Amygdala (tissue), 56 donors: ENCODE measurements at places on chromosomes 16 and 17.
A peak's percentile ranks its signal among the peaks of the same experiment; 100 is the strongest.

DNA sequence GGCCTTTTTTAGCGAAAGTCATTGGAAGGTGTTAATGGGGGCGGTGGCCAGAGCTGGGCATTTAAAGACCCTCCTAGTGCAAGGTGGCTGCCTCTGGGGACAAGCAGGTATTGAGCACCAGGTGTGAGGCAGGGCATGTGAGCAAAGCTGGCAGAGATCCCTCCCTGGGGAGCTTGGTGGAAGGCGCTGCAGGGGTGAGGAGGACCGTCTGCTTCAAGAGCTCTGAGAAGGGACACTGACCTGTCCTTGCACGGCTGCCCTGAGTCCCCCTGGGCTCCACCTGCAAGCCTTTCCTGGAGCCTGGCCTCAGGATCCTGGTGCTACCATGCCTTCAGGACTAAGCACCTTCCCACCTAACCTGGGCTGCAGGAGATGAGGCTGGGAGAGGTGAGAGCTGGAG, 127.0 kb upstream of the CIBAR2 start:
- no peak for DNase-seq

GRCh38 chr17:2369551-2370210, 31.2 kb downstream of the MNT start:
- DNase-seq = no peak

GRCh38 chr16:89290887-89291286, 73.4 kb downstream of the ZNF778 start:
- DNase-seq = no peak

DNA sequence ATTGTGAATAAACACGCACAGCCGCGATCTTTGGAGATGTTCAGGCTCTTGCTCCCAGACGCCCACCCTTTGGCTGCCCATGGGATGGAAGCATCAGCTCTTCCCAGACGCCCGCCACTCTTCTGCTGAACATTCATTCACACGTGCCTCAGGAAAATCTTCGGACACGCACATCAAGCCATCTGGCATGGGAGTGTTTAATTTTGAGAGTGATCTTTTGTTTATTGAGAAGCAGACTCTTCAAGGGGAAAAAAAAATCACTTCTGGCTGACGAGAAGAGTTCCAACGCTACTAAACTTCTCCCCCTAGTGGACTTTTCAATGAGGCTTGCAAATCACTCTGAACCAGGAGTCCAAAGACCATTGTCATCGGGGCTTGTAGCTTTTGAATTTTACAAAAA, 62.0 kb upstream of the NUDT7 start:
- DNase-seq = no peak

- DNase-seq = no peak
Measured at GRCh38 chr16:88698646-88699045, 7.6 kb downstream of the RNF166 start.

GRCh38 chr17:30188211-30188939, 47.1 kb downstream of the SLC6A4 start:
- no peak for DNase-seq

GRCh38 chr17:30290696-30291542, 825 bp downstream of the BLMH start:
- no peak for DNase-seq

- DNase-seq = no peak
Measured at GRCh38 chr17:57588086-57588485, 157.0 kb downstream of the CCDC182 start.

GRCh38 chr16:720990-721764, at the start of gene ANTKMT:
Gene ANTKMT (plus strand): TSS chr16:721146. CDS start chr16:721275, 129 bp downstream.
- peak; percentile 54 for DNase-seq

DNA sequence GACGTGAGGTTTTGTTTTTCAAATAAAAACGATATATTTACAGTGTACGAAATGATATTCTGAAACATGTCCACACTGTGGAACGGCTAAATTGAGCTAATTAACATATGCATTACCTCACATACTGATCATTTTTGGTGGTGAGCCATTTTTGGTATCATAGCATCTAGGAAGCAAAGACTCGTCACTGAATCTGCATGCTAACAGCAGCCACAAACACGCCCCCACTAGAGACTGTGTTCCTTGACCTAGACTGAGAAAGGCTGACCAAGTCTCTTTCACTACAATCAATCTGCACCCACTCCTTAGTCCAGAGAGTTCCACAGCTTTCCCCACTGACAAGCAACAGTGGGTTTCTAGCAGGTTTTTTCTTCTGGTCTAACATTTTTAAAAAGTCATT, 29.5 kb downstream of the NPLOC4 start:
- no peak for DNase-seq

DNA sequence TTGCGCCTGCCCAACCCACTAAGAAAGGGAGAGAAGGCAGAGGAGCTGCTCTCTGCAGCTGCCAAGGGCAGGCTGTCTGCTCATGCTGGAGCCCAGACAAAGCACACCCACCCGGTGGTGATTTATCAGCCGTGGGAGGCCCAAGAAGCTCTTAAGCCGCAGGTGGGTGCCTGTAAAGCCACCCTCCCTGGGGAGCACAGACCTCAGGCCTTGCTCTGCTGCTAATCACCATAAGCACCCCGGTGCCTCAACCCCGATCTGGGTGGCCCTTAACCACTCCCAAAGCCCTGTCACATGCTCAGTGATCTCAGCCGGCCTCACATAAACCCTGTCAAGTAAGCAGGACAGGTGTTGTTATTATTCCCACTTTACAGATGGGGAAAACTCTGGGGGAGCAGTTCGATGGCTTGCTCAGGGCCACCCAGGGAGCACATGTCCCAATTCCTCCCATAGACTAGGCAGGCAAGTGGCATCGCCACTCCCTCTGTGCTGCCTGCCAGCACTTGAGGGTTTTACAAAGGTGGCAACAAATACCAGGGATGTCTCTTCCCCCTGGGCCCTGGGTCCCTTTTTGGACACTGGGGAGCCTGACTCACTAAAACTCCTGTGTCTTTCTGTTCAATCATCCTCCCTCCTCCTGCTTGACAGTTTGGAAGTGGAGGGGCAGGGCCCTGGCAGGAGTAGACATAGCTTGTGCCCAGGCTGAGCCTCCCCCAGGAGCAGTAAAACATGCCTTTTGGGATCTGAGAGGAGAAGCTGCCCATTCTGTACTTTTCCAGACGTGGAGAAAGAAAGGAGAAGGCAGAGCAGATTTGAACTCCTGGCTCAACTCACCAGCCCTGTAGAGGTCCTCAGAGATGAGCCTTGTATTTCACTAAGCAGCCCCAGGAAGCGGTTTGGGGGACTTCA, 299.3 kb downstream of the SOX9 start:
- DNase-seq = no peak
